ENCODE measurements at places on chromosomes 16 and 17.

GRCh38 chr17:11871773-11872172 lies 125.5 kb downstream of the ZNF18 start:
- no peak for DNase-seq

DNA sequence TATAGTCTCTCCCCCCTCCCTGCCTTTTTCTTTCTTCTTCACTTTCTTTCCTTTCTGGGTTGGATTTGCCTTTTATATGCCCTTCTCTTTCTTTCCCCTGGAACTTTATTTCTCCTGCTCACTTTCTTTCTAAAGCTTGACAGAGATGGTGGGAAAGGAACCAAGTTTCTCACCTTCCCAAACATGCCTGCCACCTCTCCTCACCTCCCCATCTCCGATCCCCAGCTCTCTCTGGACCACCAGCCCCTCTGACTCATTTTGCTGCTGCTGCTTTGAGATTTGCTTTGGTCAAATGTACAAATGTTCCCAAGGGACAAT lies 6.7 kb upstream of the LHX1 start:
- DNase-seq, result no peak

DNA sequence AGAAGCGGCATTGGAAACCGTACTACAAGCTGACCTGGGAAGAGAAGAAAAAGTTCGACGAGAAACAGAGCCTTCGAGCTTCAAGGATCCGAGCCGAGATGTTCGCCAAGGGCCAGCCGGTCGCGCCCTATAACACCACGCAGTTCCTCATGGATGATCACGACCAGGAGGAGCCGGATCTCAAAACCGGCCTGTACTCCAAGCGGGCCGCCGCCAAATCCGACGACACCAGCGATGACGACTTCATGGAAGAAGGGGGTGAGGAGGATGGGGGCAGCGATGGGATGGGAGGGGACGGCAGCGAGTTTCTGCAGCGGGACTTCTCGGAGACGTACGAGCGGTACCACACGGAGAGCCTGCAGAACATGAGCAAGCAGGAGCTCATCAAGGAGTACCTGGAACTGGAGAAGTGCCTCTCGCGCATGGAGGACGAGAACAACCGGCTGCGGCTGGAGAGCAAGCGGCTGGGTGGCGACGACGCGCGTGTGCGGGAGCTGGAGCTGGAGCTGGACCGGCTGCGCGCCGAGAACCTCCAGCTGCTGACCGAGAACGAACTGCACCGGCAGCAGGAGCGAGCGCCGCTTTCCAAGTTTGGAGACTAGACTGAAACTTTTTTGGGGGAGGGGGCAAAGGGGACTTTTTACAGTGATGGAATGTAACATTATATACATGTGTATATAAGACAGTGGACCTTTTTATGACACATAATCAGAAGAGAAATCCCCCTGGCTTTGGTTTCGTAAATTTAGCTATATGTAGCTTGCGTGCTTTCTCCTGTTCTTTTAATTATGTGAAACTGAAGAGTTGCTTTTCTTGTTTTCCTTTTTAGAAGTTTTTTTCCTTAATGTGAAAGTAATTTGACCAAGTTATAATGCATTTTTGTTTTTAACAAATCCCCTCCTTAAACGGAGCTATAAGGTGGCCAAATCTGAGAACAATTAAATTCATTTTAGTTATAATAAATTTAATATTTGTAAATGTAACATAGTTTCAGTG lies 1.7 kb downstream of the HEXIM1 start:
- DNase-seq, result no peak

DNA sequence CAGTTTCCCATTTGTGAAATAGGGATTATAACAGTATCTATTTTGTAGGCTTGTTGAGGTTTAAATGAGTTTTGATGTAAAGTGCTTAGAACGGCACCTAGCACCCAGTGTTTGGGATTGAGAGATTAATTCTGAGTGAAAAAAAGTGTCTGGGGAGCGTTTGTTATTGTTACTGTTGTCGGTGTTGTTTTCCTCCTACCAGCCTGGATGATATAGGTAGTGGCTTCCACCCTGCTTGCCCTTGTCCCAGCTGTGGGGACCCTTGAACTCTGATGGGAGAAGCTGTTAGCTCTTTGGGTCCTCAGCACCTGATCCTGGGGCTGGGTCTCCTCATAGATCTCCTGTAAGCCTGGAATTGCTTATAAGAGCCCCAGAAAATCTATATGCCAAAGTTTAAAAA lies 4.9 kb downstream of the FMNL1 start:
- no peak for DNase-seq

GRCh38 chr17:44210342-44211192 lies 8.9 kb downstream of the UBTF start:
- DNase-seq, result peak; percentile 83

GRCh38 chr17:63579633-63580032 lies 21.1 kb upstream of the TACO1 start:
- no peak for DNase-seq

GRCh38 chr16:11639925-11640899 lies 28.0 kb upstream of the SNN start:
- no peak for DNase-seq
